ENCODE measurements at places on chromosomes 7 and 10.

- H3K4me1 ChIP-seq: no peaks in the 10 kb centered on the region
- no peak for DNase-seq
- H3K36me3 ChIP-seq: no peaks in the 10 kb centered on the region
- no peak overlapping the region for H3K4me3 ChIP-seq
- no peaks in the 10 kb centered on the region for H3K27me3 ChIP-seq
- H3K27ac ChIP-seq: no peak overlapping the region
Measured at GRCh38 chr10:97796651-97797050, 24.9 kb upstream of the SFRP5 start.

- no peak overlapping the region for H3K27ac ChIP-seq
- no peaks in the 10 kb centered on the region for H3K4me1 ChIP-seq
- no peaks in the 10 kb centered on the region for H3K27me3 ChIP-seq
- H3K4me3 ChIP-seq: no peak overlapping the region
- DNase-seq: no peak
Measured at GRCh38 chr10:91289305-91289704, 68.8 kb downstream of the PCGF5 start.

- peak overlapping the region; percentile 68 for H3K27ac ChIP-seq
- H3K4me1 ChIP-seq: peaks cover 22% of the 10 kb centered on the region
- H3K4me3 ChIP-seq: peak overlapping the region; percentile 71
- DNase-seq: no peak
- peaks cover 10% of the 10 kb centered on the region for H3K36me3 ChIP-seq
Measured at GRCh38 chr10:21534280-21534586, 201 bp downstream of the MLLT10 start.

DNA sequence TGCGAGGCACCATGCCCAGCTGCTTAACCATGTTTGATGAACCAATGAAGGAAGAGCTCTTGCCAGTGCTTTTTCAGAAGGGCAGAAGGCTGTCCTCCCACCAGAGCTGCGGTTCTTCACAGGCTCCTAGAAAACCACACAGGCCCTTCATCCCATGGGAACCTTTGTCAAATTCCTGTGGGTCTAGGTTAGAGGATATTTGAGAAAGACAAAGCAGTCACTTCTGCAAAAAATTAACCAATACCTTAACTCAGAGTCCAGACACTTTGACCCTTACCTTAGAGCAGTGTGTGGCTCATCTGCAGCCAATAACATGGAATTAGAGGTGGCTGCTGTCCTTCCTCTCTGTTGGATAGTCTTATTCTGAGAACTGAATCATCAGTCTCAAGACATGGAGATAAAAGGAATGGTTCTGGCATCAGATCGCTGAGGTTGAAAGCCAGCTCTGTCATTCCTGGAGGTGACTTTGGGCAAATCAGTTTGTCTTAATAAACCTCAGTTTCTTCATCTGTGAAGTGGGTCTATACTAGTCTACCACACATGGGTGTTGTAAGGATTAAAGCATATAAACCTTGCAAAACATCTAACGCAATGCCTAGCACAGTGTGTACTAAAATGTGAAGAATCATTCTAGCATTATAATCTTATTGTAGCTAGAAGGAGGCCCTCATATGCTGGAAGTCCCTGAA is 65.1 kb upstream of the PIP4K2A start:
- H3K27me3 ChIP-seq: no peaks in the 10 kb centered on the region
- H3K4me1 ChIP-seq: no peaks in the 10 kb centered on the region
- no peak for DNase-seq
- H3K4me3 ChIP-seq: no peak overlapping the region
- H3K27ac ChIP-seq: no peak overlapping the region
- H3K36me3 ChIP-seq: no peaks in the 10 kb centered on the region

DNA sequence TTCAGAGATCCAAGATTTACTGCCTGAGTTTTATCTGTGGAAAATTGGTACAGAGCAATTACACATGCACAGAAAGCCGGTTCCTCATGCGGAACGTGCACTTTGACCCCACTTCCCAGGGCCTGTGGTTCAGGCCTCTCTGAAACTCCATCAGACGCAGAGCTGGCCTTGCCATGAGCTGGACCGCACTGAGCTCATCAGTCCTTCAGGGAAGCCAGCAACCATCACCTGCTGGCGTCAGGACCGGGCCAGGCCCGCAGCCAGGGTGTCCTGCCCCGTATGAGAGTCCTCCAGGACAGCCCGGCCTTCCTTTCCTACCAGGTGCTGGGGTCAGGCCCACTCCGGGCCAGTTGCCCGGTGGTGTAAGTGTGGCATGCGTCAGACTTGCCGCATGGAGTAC is 446.5 kb upstream of the FOXK1 start:
- H3K4me3 ChIP-seq: no peak overlapping the region
- DNase-seq: no peak
- H3K4me1 ChIP-seq: no peaks in the 10 kb centered on the region
- no peaks in the 10 kb centered on the region for H3K27me3 ChIP-seq
- no peaks in the 10 kb centered on the region for H3K36me3 ChIP-seq

DNA sequence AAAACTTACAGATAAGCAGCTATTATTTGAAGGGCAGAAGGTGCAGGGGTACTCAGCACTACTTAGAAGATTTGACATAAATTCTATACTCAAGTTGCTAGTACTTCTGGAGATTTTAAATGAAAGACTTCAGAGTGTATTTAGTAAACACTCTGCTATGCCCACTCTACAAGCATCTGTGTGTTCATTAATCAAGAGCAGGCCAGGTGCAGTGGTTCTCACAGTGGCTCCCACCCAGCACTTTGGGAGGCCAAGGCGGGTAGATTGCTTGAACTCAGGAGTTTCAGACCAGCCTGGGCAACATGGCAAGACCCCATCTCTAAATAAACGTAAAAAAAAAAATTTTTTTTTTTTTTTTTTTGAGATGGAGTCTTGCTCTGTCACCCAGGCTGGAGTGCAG is 38.9 kb upstream of the TOMM7 start:
- H3K4me3 ChIP-seq: no peak overlapping the region
- H3K4me1 ChIP-seq: peaks cover 5% of the 10 kb centered on the region
- H3K36me3 ChIP-seq: peaks cover 21% of the 10 kb centered on the region
- H3K27me3 ChIP-seq: no peaks in the 10 kb centered on the region

DNA sequence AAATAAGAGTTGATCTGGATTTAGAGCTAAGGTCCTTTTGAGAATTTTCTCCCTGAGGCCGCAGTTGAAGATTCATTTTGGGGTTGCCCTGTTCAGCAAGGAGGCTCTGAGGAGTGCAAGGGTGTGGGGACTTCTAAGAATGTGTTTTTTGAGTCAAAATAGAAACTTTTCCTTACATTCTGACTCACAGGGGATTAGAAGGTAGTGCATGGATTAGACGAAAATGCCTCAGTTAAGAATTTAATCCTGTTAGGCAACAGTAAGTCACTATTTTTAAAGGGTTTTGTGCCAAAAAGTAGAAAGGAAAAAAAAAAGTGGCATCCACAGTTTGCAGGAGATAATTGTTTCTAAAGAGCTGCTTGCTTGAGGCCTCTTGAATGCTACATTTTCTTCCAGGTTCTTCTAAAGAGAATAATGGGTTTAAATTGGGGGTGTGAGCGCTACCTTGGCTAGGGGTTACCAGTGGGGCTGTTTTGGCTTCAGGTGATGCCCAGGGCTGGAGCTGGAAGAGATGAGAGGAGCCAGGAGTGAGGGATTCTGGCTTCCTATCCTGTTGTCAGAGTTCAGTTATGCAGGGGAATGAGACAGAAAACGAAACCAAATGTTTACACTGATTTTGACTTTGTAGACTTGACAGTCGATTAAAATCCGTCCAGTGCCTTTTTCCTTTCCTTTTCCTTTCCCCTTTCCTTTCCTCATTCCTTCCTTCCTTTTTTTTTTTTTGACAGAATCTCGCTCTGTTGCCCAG is 52.9 kb downstream of the BAMBI start:
- H3K4me3 ChIP-seq: no peak overlapping the region
- no peak for DNase-seq
- H3K27ac ChIP-seq: no peak overlapping the region

- peaks cover 9% of the 10 kb centered on the region for H3K4me1 ChIP-seq
- DNase-seq: no peak
- H3K27me3 ChIP-seq: no peaks in the 10 kb centered on the region
- H3K27ac ChIP-seq: no peak overlapping the region
Measured at GRCh38 chr7:100545360-100546128, 6.5 kb downstream of the AGFG2 start.

All from Karpas-422 (cell line).